ENCODE measurements at places on chromosomes 16 and 17.

DNA sequence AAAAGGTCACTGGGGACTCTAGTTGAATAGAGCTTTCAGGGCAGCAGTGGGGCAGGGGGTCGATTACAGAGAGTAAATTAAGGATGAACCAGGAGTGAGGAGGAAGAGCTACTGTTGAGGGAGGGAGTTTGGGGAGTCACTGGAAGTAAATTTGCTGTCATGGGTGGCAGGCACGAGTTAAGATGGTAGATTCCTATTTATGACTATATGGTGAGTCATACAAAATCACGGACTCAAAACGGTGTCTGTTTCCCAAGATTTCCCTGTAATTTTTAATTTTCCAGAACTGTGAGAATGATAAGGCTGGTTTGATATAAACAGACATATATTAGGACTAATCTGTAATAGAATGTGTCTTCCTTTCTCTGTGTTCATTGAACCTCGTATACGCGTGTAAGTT lies 287.6 kb upstream of the GOT2 start:
- DNase-seq, result no peak

DNA sequence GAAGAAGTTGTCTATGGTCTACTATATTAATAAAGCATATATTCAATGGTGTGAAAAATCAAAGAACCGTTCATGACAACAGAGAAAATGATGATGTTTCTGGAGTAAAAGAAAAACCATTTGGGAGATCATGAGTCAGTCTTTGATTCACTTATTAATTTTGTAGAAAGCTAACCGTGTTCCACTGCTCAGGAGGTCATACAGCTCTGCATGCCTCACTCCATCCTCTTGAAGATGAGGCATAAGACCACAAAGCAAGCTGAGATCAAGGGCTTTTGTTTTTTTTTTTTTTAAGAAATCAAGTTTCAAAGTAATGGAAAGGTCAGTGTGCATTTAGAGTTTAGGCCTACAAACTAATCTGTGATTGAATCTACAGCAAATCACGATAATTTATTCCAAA lies 206.4 kb downstream of the CEP112 start:
- no peak for DNase-seq

DNA sequence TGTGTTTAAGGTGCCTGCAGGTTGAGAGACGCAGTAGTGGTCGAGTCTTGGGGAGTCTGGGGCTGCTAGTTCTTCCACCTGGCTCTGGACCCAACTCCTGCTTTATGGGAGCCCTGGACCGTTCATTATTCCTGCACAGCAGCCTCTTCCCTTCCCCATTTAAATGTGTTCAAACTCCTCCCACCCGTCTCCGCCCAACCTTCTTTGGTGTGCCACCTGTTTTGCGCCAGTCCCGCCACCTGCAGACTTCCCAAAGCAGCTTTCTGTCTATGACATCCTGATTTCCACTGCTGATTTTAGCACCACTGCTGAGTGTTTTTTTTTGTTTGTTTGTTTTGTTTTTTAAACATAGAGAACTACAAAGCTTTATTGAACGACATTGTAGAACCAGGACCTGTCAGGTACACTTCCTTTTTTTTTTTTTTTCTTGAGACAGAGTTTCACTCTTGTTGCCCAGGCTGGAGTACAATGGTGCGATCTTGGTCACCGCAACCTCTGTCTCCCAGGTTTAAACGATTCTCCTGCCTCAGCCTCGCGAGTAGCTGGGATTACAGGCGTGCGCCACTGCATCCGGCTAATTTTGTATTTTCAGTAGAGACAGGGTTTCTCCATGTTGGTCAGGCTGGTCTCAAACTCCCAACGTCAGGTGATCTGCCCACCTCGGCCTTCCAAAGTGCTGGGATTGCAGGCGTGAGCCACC lies 12.8 kb downstream of the ADORA2B start:
- no peak for DNase-seq

GRCh38 chr16:51049678-51050376 lies 101.2 kb downstream of the SALL1 start:
- no peak for DNase-seq

DNA sequence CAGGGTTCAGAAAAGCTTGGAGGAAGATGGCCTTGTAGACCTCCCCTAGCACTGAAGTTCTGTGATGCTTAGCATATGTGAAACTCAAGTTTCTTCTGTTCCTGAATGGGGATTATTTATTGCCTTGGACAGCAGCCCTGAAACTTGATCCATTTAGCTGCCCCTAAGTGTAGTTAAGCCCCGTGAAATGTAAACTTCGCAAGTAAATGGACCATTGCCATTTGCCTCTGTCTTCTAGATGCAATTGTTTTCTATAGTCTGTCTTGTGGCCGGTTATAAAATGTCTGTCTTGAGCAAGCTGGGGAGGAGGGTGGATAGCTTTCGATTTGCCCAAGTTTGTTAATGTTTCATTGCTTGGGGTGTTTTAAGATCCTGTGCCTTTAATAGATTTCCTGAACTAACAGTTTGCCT lies 261.8 kb downstream of the CDH13 start:
- no peak for DNase-seq

- no peak for DNase-seq
Measured at GRCh38 chr17:32854207-32854606, 22.7 kb downstream of the MYO1D start.

GRCh38 chr16:88956546-88957432 lies 20.2 kb downstream of the CBFA2T3 start:
- DNase-seq, result no peak

DNA sequence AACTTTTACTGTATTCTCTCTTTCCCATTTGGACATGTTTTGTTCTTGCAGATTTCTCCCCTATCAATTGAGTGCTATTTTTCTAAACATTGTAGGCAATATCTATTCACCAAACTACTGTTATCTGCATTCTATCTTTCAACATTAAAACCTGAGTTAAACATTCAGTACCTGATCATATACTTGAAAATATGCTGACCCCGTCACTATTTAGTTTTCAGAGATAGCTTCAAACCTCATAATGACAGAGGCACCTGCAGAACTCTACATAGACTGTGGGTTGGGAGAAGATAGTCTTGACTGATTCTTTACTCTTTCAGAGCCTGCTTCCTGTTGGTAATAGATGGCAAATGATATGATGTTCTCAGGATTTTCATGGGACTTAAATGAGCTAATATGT lies 965.7 kb upstream of the GOT2 start:
- no peak for DNase-seq

DNA sequence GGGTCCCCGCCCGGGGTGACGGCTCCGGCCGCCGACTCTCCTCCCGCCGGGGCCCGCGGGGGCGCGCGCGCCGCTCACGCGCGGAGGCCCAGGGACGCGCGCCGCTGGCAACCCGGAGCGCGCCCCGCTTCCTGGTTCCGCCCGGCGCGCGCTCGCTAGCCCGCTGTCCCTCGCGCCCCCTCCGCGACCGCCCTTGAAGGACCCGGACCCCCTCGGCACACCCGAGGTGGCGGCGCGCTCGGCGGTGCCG lies at the start of gene STAT5B:
Gene STAT5B, minus strand, starts transcription at position 33 of the 250 bp plus-strand sequence. CDS start 44,264 bp downstream, outside the sequence.
- no peak for DNase-seq

DNA sequence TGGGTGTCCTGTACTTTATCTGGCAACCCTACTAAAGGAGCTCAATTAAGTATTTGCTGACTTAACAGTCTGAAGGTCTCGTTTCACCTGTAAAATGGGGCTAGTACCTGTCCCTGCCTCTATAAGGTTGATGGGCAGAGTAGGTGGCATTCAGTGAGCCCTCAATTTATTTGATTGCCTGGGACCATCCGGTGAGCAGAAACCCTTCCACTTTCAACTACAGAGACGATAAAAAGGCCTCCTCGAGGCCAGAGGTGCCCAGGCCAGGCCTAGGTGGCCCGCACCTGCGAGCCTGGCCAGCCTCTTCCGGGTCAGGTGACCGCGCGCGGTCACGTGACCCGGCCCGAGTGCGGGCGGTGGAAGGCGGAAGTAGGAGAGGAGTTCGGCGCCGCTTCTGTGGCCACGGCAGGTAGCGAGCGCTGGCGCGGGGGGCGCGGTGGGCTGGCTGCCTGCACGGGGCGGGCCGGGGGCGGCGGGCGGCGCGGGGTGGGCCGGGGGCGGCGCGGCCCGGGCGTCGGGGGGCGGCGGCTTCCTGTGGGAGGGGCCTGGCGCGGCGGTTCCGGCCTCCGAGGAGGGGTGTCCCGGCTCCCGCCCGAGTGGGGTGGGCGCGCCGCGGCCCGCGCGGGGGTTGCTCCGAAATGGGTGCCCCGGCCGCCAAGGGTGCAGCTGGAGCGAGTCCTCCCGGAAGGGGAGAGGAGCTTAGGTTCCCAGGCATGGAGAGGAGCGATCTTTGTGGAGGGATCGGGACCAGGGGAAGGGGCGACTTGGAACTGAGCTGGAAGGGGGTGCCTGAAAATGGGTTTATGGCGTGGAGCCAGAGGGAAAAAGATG lies at the start of gene WWP2:
Gene WWP2, plus strand, starts transcription at position 350 of the 831 bp plus-strand sequence. CDS start 24,679 bp downstream, outside the sequence.
- peak; percentile 33 for DNase-seq

GRCh38 chr17:81920612-81921536 lies 2.9 kb upstream of the SIRT7 start:
- DNase-seq, result no peak

DNA sequence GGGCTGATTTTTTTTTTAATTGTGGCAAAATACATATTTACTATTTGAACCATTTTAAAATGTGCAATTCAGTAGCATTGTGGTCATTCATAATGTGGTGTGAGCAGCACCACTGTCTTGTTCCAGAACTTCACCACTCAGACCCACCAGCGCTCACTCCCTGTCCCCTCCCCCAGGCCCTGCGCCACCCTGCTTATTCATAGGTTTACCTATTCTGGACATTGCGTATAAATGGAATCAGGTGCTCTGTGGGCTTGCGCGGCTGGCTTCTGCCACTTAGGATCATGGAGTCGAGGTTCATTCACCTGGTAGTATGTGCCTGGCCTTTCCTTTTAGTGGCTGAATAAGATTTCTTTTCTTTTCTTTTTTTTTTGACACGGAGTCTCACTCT lies 59.4 kb downstream of the NT5M start:
- no peak for DNase-seq

DNA sequence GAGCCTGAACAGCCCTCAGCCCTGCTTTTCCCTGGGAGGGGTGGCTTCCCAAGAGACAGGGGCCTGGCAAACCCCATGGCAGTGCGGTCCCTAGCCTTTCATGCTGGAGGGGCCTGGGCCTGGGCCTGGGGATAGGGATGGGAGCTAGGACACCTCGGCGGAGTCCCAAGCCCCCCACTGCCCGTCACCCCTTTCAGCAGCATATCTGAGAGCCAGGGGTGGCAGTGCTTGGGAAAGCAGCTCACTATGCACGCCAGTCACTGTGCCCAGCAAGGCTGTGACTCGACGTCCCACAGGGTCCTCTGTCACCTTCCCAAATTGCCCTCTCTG lies 612 bp upstream of the SLC47A2 start:
- no peak for DNase-seq

- no peak for DNase-seq
Measured at GRCh38 chr16:79790854-79791253, 190.3 kb upstream of the MAF start.

- no peak for DNase-seq
Measured at GRCh38 chr17:37741341-37742115, 3.3 kb downstream of the HNF1B start.

GRCh38 chr17:9284884-9285283 lies 263.6 kb downstream of the NTN1 start:
- no peak for DNase-seq

GRCh38 chr16:21186326-21186691 lies 25.1 kb downstream of the ZP2 start:
- no peak for DNase-seq

DNA sequence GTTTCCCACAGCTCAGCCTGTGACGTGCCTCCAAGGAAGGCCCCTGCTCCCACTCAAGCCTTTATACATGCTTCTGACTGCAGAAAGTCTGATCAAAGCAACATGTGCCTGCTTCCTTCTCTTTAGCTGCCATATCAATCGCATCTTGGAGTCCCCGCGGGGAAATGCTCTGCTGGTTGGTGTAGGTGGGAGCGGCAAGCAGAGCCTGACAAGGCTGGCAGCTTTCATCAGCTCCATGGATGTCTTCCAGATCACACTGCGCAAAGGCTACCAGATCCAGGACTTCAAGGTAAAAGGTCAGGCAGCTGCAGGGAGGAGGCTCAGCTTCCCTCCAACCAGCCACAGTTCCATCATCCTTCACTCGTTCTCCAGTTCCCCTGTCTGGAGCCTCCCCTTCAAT lies 189.7 kb downstream of the ZNF18 start:
- DNase-seq, result no peak

DNA sequence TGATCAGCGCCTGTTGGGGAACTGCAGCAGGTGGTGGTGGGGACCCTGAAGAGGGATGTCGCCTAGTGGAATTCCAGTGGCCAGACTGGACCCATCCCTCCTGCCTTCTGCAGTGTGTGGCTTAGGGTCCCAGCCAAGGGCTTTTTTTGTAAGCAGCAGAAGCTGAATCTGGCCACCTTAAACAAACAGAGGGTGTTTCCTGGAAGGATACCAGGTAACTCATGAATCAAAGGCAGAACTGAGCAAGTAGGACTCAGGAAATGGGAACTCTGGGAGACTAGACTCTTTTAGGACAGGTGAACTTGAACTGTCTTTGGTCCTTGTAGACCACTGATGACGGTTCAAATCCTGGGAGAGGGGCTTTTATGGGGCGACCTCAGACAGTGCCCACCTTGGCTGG lies 124.0 kb downstream of the ABCC6 start:
- no peak for DNase-seq

- no peak for DNase-seq
Measured at GRCh38 chr16:35184356-35184870, 1725.0 kb downstream of the TP53TG3F start.

DNA sequence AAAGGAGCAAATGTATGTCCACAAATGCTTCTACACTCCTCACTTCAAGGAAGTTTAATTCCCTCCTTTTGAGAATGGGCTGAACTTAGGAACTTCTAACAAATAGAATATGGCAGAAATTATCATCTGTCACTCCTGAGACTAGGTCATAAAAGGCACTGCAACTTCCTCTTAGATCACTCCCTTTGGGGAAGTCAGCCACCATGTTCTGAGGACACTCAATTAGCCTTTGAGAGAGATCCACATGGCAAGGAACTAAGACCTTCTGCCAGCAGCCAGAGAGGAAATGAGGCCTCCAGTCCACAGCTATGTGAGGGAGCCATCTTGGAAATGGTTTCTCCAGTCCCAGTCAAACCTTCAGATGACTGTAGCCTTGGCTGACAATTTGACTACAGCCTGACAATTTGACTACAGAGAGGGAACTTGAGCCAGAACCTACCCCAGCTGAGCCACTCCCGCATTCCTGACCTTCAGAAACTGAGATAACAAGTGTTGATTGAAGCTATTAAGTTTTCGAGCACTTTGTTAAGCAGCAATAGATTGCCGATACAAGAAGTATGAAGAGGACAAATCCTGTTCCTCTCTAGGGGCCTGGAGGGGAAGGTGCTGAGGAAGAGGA lies 113.4 kb upstream of the SEC14L1 start:
- DNase-seq, result no peak

GRCh38 chr17:1727876-1728630 lies 3.5 kb downstream of the WDR81 start:
- no peak for DNase-seq

All from NCI-H1694 (cell line).